ENCODE measurements at places on chromosomes 16 and 17.
A peak's percentile ranks its signal among the peaks of the same experiment; 100 is the strongest.

GRCh38 chr17:74703311-74703710 lies 9.4 kb downstream of the CD300LF start:
- H3K27ac ChIP-seq = no peak overlapping the region
- H3K36me3 ChIP-seq = no peaks in the 10 kb centered on the region
- H3K4me1 ChIP-seq = no peaks in the 10 kb centered on the region
- no peak for DNase-seq
- H3K4me3 ChIP-seq = no peak overlapping the region
- H3K27me3 ChIP-seq = no peaks in the 10 kb centered on the region

DNA sequence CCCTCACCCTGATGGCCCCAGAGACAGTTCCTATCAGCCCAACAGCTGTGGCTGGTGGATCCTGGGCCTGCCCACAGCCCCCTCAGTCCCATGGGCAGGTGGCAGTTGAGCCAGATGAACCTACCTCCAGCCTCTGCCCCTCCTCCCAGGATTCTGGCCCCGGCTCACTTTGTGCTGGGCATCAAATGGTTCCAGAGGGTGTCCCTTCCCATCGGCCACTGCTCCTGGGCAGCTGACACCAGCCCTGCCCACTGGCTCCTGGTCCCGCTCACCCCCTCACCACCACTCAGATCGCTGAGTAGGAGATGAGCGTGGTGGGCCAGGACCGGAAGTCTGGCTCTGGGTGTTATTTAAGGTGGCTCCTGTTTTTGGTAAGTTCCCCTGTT lies 2.0 kb downstream of the TTYH2 start:
- H3K4me1 ChIP-seq = peaks cover 15% of the 10 kb centered on the region
- no peak for DNase-seq
- H3K27ac ChIP-seq = no peak overlapping the region
- H3K27me3 ChIP-seq = peaks cover 26% of the 10 kb centered on the region
- no peaks in the 10 kb centered on the region for H3K36me3 ChIP-seq

DNA sequence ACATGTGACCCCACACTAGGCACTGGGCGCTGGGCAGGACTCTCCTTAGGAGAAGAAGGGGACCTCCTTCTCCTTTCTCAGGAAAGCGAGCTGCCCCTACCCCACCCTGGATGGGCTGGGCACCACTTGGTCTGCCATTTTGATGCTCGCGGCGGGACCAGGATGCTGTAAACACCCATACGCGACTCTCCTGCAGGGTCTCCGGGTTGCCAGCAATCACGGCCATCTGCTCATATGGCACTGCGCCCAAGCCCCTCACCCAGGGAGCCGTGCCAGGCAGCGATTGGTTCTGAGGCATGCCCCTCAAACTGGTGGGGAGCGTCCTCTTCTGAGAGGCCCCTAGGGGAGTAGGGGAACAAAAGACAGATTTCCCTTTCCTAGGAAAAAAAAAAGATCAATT lies 99.0 kb downstream of the C16orf78 start:
- peak; percentile 22 for DNase-seq
- no peaks in the 10 kb centered on the region for H3K4me1 ChIP-seq
- no peak overlapping the region for H3K4me3 ChIP-seq
- no peaks in the 10 kb centered on the region for H3K27me3 ChIP-seq
- H3K27ac ChIP-seq = no peak overlapping the region
- H3K36me3 ChIP-seq = no peaks in the 10 kb centered on the region

DNA sequence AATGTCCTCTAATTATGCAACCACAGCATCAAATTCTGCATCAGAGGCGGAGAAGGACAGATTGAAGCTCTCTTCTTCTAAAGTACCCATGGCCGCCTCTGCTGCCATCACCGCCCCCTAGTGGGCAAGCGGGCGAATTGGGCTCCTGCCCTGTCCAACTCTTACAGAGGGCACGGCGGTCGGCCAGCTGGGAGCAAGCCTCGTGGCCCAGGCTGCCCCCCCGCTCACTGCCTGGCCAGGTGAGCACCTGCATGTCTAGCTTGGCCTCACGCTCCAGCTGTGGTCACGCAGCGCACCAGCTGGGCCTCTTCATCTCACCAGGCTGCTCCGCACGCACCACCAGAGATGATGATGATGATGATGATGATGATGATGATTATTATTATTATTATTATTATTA lies 146.1 kb upstream of the TOM1L1 start:
- no peak overlapping the region for H3K27ac ChIP-seq
- no peak overlapping the region for H3K4me3 ChIP-seq
- peak; percentile 55 for DNase-seq
- H3K4me1 ChIP-seq = no peaks in the 10 kb centered on the region

DNA sequence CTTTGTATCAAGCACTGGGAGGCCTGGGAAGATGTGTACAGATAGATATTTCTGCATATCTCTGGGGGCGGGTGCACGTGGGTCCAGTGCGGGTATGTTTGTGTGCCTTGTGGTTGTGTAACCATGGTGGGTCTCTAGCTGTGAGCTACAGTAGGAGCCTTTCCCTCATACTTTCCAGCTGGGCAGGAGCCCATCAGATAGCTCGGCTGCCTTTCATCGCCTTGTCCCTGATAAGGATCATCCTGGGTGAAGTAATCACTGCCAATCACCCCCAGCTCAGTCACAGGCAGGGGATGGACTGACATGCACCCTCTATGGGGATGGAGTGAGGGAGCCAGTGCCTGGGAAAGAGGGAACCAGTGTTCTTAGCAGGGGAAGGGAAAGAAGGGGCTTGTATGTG lies 3.2 kb upstream of the SCRN2 start:
- H3K27me3 ChIP-seq = peaks cover 57% of the 10 kb centered on the region
- no peak overlapping the region for H3K27ac ChIP-seq
- H3K4me3 ChIP-seq = no peak overlapping the region
- H3K36me3 ChIP-seq = no peaks in the 10 kb centered on the region

- H3K27ac ChIP-seq = peak overlapping the region; percentile 74
Measured at GRCh38 chr16:31508706-31509195, 560 bp upstream of the RUSF1 start.

DNA sequence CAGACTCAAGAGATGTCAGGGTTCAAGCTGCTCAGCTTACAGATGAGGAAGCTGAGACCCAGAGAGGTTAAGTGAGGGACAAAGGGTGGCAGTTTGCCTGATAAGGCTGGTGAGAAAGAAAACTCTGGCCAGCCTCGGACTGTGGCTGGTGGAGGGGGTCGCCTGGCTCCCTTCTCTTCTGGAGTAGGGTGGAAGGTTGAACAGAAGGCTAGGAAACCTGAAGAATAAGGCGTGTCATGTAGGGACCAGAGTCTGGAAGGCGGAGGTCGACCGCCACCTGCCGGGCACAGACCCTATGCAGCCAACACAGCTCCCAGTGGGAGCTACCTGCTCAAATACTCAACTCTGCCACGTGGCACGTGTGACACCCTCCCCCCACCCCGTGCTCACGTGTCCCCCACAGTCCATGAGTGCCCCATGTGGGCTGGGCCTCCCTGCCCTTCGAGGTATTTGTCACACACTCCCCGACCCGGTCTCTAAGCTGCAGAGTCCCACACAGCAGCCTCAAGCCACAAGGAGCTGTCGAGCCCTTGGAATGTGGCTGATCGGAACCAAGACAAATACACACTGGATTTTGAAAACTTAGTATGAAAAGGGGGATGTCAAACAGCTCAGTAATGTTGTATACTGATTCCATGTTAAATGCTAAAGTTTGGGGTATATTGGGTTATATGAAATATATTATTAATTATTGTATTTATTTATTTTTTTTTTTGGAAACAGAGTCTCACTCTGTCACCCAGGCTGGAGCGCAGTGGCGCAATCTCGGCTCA lies 11.8 kb downstream of the HID1 start:
- peaks cover 3% of the 10 kb centered on the region for H3K4me1 ChIP-seq
- DNase-seq = peak; percentile 84
- H3K27me3 ChIP-seq = peaks cover 6% of the 10 kb centered on the region
